Esophagus squamous epithelium (tissue), 5 donors: ENCODE measurements at places on chromosomes 2 and 18.

DNA sequence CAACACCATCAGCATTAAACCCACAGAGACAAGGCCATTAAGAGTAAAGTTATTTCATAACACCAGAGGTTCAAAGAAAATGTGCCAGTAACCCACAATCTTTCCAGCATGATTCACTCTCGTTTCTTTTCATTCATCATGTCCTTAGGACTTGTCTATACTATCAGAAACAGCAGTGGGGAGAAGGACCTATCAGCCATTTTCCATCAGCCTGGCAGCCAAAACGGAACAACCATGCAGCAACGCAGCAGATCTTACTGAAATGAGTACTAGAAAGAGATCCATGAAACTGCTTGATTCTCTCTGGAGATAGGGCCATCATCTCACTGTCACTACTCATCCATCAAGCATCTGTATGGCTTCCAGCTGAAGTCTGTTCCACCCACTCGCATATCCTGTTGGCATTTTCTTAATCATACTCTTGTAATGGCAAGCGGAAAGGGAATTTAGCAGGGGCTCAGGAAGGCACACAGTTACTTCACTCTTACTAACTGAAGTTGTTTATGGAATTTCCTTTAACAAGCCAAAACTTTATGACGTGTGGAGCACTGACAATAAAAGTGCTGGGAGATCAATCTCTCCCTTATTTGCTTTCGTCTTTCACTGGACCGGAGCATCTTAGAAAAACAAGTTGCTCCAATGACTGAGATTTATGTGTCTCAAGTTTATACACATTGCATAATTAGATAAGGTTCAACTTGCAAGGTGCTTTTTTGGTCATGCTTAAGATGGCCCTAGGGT, 69.7 kb downstream of the EPHA4 start:
- H3K4me1 ChIP-seq, result no peaks in the 10 kb centered on the region
- H3K36me3 ChIP-seq, result no peaks in the 10 kb centered on the region
- no peak overlapping the region for H3K4me3 ChIP-seq
- no peaks in the 10 kb centered on the region for H3K27me3 ChIP-seq
- no peak overlapping the region for H3K27ac ChIP-seq

DNA sequence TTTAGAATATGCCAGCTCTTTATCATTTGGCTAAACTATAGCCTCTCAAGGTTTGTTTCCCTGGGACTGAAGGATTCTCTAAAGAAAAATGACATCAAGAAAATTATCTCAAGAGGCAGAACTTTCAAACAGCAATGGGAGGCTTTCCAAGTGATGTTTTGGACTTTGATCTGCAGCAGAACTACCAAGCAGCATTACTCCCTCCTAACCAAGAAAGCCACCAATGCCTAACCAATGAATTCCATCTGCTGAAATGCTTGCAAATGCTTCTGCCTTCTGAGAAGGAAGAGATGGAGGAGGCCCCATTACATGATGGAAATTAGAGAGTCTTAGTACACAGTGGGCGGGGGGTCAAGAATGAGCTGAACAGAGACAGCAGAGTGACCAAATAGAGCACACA, 95.1 kb upstream of the SLC35G4 start:
- no peak for DNase-seq
- no peak overlapping the region for H3K4me3 ChIP-seq
- no peaks in the 10 kb centered on the region for H3K27me3 ChIP-seq
- no peak overlapping the region for H3K27ac ChIP-seq

- no peaks in the 10 kb centered on the region for H3K36me3 ChIP-seq
- H3K27ac ChIP-seq, result no peak overlapping the region
- no peaks in the 10 kb centered on the region for H3K4me1 ChIP-seq
- no peaks in the 10 kb centered on the region for H3K27me3 ChIP-seq
- no peak for DNase-seq
These were observed 70.6 kb downstream of the DAW1 start for GRCh38 chr2:227942021-227942420.

DNA sequence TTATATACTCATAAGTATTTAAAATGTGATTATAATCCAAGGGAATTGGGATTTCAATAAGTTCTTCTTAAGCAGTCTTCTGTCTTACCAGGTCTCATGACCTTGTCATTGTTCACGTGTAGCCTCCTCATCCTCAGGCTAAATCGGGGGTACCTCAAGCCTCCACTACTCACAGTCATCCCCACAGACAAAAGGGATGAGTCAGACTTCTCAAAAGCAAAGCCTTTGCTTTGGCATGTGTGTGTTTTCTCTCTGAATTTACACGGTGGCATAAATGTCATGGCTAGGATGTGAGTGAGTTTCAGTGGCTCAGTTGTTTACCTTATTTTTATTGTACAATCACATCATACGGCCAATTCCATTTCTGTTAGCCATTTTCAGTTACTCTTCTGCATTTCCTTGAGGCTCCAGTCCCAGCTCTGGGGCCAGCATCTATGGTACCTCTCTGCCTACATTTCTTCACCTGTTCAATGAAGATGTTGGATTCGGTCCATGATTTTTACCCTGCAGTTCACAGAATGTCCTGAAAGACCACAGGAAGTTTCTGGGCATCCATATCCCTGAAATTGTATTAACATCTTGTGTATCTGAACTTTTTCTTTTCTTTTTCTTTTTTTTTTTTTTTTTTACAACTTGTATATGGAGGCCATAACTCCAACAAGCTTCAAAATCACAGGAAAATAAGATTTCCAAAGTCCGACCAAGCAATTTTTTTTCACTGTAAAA, 195.3 kb downstream of the FHOD3 start:
- H3K4me1 ChIP-seq, result no peaks in the 10 kb centered on the region
- DNase-seq, result no peak
- no peaks in the 10 kb centered on the region for H3K27me3 ChIP-seq
- no peak overlapping the region for H3K27ac ChIP-seq
- H3K4me3 ChIP-seq, result no peak overlapping the region

DNA sequence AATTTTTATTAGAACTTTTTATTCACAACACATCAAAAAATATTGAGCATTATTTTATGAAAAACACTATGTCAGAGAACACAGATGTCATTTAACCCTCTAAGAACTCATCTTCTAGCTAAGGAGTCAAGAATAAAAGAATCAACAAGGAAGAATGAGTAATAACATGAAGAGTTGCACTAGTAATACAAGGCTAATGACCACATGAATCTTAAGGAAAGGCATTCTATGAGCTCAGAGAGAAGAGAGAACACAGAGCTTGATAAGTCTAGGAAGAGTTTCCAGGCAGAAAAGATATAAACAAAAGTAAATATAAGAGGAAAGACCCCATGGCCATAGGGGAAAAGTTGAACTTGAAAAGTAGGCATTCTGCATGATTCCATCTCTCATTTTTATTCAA, 166.5 kb downstream of the MAIP1 start:
- no peaks in the 10 kb centered on the region for H3K27me3 ChIP-seq
- H3K36me3 ChIP-seq, result no peaks in the 10 kb centered on the region
- H3K4me3 ChIP-seq, result no peak overlapping the region
- H3K4me1 ChIP-seq, result no peaks in the 10 kb centered on the region

- no peak overlapping the region for H3K27ac ChIP-seq
- no peaks in the 10 kb centered on the region for H3K36me3 ChIP-seq
- H3K27me3 ChIP-seq, result no peaks in the 10 kb centered on the region
- DNase-seq, result no peak
- H3K4me3 ChIP-seq, result no peak overlapping the region
These were observed 110.5 kb upstream of the LYPD6 start for GRCh38 chr2:149219856-149220255.
